ENCODE measurements at places on chromosomes 12 and 14. TPM values are rescaled to one million over a fixed set of nuclear protein-coding genes. Genes with fewer than 3 reads are reported as not detected.
A peak's percentile ranks its signal among the peaks of the same experiment; 100 is the strongest.

GRCh38 chr14:47935332-47935731, 259.9 kb upstream of the MDGA2 start:
- H3K4me1 ChIP-seq = no peaks in the 10 kb centered on the region
- H3K36me3 ChIP-seq = no peaks in the 10 kb centered on the region
- no peak overlapping the region for H3K4me3 ChIP-seq
- DNase-seq = no peak
- no peak overlapping the region for H3K27ac ChIP-seq

DNA sequence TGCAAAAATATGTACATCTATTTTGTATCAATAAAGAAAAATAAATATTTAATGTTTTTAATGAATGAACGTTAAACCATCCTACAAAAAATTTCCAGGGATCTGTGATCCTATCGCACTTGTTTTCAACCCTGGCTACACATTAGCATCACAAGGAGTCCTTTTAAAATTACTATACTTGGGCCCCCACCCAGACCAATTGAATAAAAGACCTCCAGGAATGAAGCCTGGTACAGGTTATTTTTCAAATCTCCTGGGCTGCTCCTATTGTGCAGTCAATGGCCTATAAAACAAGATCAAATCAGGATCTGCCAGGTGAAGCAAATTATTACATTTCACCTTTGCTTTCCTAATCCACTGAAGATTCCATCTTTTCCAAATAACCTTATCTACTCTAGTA, 33.4 kb upstream of the GXYLT1 start:
- H3K27me3 ChIP-seq = no peaks in the 10 kb centered on the region
- H3K4me1 ChIP-seq = peaks cover 2% of the 10 kb centered on the region
- no peak for DNase-seq
- peaks cover 29% of the 10 kb centered on the region for H3K36me3 ChIP-seq
- H3K27ac ChIP-seq = no peak overlapping the region

GRCh38 chr14:55274146-55274545, 2.9 kb downstream of the FBXO34 start:
- H3K4me1 ChIP-seq = peaks cover 68% of the 10 kb centered on the region
- no peaks in the 10 kb centered on the region for H3K27me3 ChIP-seq

JPH4 gene
- not detected for total RNA-seq

HNF1A gene
- total RNA-seq = not detected

DNA sequence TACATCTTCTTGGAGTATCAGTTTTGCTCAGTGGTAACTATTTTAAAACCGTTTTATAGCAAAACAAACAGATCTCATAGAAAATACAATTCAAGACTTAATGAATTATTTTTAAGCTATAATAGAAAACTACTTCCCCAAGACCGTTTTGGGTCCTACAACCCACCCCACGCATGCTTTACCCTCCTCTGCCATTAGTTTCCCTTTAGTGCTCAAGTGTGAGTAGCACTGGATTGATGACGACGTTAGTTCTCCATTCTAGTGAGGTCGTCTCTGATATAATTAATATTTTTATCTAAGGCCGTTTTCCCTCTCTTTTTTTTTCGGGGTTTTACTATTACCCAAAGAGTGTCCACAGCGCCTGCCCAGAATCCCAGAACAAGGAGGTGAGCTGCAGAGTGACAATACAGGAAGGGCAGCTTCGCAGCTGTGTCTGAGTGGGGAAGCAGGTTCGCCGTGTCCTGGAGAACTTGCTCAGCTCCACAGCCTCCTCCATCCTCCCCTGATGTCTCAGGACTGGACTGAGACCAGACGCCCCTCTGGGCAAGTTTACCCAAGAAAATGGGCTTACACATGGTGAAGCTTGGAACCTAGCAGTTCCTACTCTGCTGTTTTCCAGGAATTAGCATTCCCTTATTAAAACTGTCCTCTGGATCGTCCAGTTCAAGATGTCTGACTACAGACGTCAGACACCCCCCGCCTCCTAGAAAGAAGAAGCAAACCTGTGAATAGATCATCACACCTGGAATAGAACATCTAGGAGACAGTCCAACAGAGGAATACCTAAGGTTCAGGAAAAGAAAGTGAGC, 31.9 kb upstream of the MON2 start:
- H3K4me1 ChIP-seq = peaks cover 22% of the 10 kb centered on the region
- DNase-seq = no peak
- peak overlapping the region; percentile 74 for H3K4me3 ChIP-seq
- H3K27me3 ChIP-seq = peaks cover 58% of the 10 kb centered on the region
- no peaks in the 10 kb centered on the region for H3K36me3 ChIP-seq

- no peaks in the 10 kb centered on the region for H3K27me3 ChIP-seq
- H3K4me3 ChIP-seq = peak overlapping the region; percentile 63
- peak overlapping the region; percentile 95 for H3K27ac ChIP-seq
- H3K36me3 ChIP-seq = peaks cover 12% of the 10 kb centered on the region
Observed at GRCh38 chr14:68781161-68782021, 11.5 kb downstream of the ZFP36L1 start.

- H3K27ac ChIP-seq = no peak overlapping the region
- H3K4me1 ChIP-seq = no peaks in the 10 kb centered on the region
- no peaks in the 10 kb centered on the region for H3K27me3 ChIP-seq
- no peaks in the 10 kb centered on the region for H3K36me3 ChIP-seq
- no peak for DNase-seq
- no peak overlapping the region for H3K4me3 ChIP-seq
Observed at GRCh38 chr14:86521031-86521730, 991.2 kb downstream of the FLRT2 start.

GRCh38 chr12:52155048-52155868, 36.6 kb downstream of the KRT80 start:
- H3K36me3 ChIP-seq = no peaks in the 10 kb centered on the region
- peak; percentile 77 for DNase-seq
- H3K4me3 ChIP-seq = no peak overlapping the region
- H3K27me3 ChIP-seq = peaks cover 2% of the 10 kb centered on the region
- peaks cover 34% of the 10 kb centered on the region for H3K4me1 ChIP-seq
- peak overlapping the region; percentile 91 for H3K27ac ChIP-seq

GRCh38 chr12:41486718-41487117, 298.6 kb downstream of the PDZRN4 start:
- H3K27ac ChIP-seq = no peak overlapping the region
- DNase-seq = no peak
- no peak overlapping the region for H3K4me3 ChIP-seq
- no peaks in the 10 kb centered on the region for H3K4me1 ChIP-seq

ADAM21 gene
- not detected for total RNA-seq

GRCh38 chr14:35932136-35932535, 106.0 kb downstream of the BRMS1L start:
- peak overlapping the region; percentile 85 for H3K27ac ChIP-seq
- peaks cover 47% of the 10 kb centered on the region for H3K4me1 ChIP-seq
- peak overlapping the region; percentile 54 for H3K4me3 ChIP-seq
- H3K27me3 ChIP-seq = peaks cover 6% of the 10 kb centered on the region

- H3K27me3 ChIP-seq = peaks cover 3% of the 10 kb centered on the region
- H3K27ac ChIP-seq = no peak overlapping the region
- no peak for DNase-seq
Observed at GRCh38 chr12:103857164-103857563, 16.1 kb upstream of the NT5DC3 start.

DNA sequence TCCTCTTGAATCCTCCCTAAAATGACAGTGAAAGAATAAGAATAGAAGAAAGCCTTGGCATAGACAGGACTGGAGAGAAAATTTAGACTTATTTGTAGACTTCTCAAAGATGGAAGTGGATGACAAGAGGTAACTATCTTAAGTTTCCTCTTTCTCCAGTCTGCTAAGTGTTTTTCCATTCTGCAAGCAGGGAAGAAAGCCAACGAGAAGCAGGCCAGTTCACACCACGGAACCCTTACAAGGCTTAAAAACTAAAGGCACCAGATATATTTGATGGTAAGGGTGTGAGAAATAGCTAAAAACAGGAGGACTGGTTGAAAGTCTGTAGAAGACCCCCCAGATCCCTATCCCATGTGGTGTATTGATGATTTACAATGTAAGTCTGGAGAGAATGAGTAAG, 82.9 kb upstream of the GPHB5 start:
- H3K4me1 ChIP-seq = no peaks in the 10 kb centered on the region
- H3K4me3 ChIP-seq = no peak overlapping the region
- no peaks in the 10 kb centered on the region for H3K27me3 ChIP-seq
- DNase-seq = no peak

PLEKHG7 gene
- total RNA-seq = not detected

GRCh38 chr14:82861313-82861712, 1327.7 kb upstream of the SEL1L start:
- no peaks in the 10 kb centered on the region for H3K4me1 ChIP-seq
- H3K36me3 ChIP-seq = no peaks in the 10 kb centered on the region
- no peak overlapping the region for H3K4me3 ChIP-seq
- H3K27ac ChIP-seq = no peak overlapping the region
- no peaks in the 10 kb centered on the region for H3K27me3 ChIP-seq

DNA sequence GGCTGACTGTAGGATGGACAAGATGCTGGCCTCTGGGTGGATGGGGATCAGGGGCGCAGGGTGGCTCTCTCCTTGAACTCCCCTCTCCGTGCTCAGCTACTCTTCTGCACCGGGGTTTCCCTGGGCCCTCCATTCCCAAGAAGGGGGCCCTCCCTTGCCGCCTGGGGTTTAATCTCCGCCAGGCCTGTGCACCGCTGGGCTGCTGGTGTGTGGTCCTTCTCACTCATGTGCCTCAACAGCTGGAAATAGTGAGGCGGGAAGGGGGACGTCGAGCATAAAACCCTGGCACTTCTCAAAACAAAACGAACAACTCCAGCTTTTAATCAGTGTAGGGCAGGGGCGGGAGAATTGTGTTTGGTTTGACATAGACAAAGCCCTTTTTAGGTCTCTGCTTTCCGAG, 19.0 kb upstream of the SMOC1 start:
- H3K4me1 ChIP-seq = no peaks in the 10 kb centered on the region
- no peak for DNase-seq
- H3K36me3 ChIP-seq = no peaks in the 10 kb centered on the region
- H3K27ac ChIP-seq = no peak overlapping the region
- H3K4me3 ChIP-seq = no peak overlapping the region

TMEM117 gene
- total RNA-seq = 0.77 TPM

L2HGDH gene
- total RNA-seq = 12.8 TPM

- H3K36me3 ChIP-seq = peaks cover 38% of the 10 kb centered on the region
- no peak overlapping the region for H3K4me3 ChIP-seq
- peak overlapping the region; percentile 54 for H3K27ac ChIP-seq
- no peak for DNase-seq
Observed at GRCh38 chr12:3705354-3705675, 47.6 kb downstream of the CRACR2A start.

- no peak for DNase-seq
- H3K27ac ChIP-seq = no peak overlapping the region
- H3K4me1 ChIP-seq = peaks cover 11% of the 10 kb centered on the region
Observed at GRCh38 chr14:24595073-24595808, 14.2 kb downstream of the GZMH start.

SRGAP1 gene
- total RNA-seq = not detected

DNA sequence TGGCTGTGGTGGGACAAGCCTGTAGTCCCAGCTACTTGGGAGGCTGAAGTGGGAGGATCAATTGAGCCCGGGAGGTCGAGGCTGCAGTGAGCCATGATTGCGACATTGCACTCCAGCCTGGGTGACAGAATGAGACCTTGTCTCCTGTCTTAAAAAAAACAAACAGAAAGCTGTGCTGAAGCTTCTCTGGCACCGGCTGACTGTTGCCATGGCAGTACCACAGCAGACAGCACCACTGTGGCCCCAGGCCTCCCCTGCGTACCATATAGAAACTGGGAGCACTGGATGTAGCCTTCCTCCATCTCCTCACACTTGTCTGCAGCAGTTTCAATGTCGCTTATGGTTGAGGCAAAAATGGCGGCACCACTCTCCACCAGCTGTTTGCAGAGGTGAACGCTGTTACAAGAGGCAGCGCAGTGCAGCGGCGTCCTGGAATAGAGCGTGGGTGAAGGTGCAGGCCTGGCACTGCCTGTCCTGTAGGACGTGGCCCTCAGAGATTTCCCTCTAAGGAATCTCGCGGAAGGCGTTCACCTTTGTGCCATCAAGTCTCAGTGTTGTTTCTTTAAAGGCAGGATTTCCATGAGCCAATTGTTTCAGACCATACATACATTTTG, 21.9 kb downstream of the ZFYVE21 start:
- H3K36me3 ChIP-seq = no peaks in the 10 kb centered on the region
- no peaks in the 10 kb centered on the region for H3K4me1 ChIP-seq
- H3K27ac ChIP-seq = no peak overlapping the region
- H3K27me3 ChIP-seq = no peaks in the 10 kb centered on the region

DNA sequence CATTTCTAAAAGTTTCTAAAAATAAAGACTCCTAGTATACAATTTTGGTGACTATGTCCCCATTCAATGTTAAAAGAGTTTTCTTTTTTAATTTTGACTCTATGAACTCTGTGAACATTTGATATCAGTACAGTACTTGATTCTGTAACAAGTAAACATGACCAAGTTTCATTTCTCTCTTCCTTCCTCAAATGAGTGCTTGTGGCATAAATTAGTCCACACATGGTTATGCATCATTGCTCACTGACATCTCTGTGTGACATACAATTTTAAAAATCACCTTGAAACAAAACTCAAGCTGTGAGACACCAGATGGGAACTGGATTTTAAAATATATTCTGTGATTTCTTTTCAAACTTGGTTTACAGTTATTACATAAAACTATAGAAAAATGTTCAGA, 253.9 kb upstream of the MDGA2 start:
- no peak overlapping the region for H3K27ac ChIP-seq
- DNase-seq = no peak
- H3K4me1 ChIP-seq = no peaks in the 10 kb centered on the region
- no peak overlapping the region for H3K4me3 ChIP-seq
- no peaks in the 10 kb centered on the region for H3K27me3 ChIP-seq

DNA sequence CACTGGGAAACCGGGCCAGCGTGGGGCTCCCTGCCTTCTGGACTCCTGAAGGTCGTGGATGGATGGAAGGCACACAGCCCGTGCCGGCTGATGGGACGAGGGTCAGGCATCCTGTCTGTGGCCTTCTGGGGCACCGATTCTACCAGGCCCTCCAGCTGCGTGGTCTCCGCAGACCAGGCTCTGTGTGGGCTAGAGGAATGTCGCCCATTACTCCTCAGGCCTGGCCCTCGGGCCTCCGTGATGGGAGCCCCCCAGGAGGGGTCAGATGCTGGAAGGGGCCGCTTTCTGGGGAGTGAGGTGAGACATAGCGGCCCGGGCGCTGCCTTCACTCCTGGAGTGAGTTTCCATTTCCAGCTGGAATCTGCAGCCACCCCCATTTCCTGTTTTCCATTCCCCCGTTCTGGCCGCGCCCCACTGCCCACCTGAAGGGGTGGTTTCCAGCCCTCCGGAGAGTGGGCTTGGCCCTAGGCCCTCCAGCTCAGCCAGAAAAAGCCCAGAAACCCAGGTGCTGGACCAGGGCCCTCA, 26.9 kb downstream of the HIP1R start:
- H3K27me3 ChIP-seq = no peaks in the 10 kb centered on the region
- H3K27ac ChIP-seq = no peak overlapping the region
- H3K36me3 ChIP-seq = peaks cover 17% of the 10 kb centered on the region
- peaks cover 2% of the 10 kb centered on the region for H3K4me1 ChIP-seq
- no peak for DNase-seq

GRCh38 chr14:36105401-36105800, 71.1 kb downstream of the PTCSC3 start:
- DNase-seq = no peak
- no peak overlapping the region for H3K4me3 ChIP-seq
- no peaks in the 10 kb centered on the region for H3K36me3 ChIP-seq
- no peak overlapping the region for H3K27ac ChIP-seq
- peaks cover 27% of the 10 kb centered on the region for H3K27me3 ChIP-seq

All from activated CD4-positive, alpha-beta T cell treated with anti-CD3 and anti-CD28 coated beads, Interleukin-2, amount 10 ng/mL, durations not matched to agents 7 days and 5 days (primary cell).